NCI-H82 (cell line): ENCODE measurements at places on chromosomes 4 and X.

DNA sequence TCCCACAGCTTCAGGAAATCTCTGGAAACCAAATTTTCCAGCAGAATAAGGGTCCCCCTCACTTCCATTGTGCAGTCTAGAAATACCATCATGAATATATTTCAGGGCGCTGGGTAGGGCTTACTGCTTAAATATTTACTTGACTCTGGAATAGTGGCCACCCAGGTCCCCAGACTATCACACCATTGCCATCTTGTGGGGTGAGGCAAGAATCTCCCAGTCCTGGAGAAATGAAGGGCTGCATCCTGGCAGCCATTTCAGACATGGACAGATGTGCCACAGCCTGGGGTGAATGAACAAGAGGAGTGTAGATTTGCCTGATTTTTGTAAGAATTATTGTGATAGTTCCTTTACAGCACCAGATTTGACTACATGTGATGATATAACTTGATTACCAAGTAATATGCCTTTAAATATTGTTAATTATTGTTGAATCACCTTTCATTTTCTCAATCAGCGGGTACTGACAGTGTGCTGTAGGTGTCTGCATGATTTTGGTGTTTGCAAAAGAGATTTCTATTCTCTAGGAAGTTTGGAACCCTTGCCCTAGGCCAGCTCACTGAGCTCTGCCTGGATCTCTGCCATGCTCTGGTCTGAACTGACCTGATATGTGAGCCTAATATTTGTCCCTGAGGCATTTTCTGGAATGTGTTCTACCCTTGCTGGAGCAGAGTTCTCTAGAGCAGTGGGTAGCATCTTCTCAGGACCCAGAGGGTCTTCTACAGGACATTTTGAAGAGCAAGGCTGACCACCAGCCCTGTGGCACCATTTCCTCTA, 183.4 kb downstream of the KIT start:
- no peak for DNase-seq

DNA sequence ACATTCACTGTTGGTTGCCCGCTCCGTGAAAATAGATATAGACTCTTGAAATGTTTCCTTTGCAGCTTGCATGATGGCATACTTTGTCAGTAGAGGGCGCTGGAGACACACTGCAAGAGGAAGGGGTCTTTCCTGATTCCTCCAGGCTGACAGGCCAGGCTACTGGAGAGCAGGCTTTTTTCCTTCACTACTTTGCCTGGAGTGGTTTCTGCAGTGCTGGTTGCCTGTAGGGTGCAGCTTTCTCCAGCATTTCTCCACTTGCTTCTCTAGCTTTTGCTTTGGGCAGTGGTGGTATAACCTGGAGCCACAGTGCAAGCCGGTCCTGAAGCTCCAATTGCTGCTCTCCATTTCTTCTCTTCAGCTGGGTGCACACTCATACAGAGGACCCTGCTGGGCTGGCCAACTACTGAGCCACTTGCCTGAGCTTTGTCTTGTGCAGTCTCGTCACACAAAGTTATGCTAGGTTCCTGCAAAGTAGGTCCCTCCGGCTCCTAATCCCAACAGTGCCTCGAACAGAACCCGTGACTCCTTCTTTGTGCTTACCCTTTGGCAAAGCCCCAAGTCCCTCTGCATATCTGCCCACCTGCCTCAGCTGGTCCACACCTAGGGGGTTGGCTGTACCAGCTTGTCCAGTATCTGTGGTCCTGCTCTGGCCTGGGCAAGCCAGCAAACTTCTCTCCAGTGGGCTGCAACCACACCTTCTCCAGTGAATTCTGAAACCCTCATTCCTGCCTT, 46.3 kb downstream of the RASSF6 start:
- DNase-seq = peak; percentile 83

DNA sequence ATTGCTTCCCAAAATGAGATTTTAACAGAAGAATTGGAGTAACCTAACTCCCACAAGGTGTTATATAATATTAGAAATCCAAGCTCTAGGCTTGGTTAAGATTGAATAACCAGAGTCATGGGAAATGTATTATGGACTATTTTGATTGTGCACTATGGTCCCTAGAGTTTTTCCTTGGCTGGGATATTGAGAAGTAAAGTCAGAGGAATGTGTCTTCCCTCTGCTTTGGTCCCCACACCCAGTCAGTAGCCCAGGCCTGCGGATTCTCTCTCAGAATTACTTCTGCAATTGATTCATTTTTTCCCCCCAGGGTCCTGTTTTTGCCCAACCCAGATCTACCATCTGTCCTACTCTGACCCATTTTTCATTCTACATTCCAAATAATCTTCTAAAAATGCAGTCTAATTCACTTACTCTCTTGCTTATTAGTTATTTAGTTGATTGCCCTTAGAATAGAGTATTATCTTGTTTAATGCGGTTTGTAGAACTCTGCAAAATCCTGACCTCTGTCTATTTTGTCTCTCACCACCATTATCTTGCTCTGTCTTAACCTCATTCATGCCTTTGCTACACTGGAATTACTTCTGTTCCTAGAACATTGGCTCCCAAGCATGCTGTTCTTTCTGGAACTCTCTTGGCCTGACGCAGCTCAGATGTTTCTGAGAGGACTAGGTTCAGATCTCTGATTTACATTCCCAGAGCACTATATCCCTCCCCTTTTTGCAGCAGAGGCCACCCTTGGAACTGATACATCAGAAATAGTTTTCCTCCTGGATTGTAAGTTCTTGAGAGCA, 23.6 kb downstream of the GUCY1A1 start:
- DNase-seq = no peak

GRCh38 chrX:8897259-8897658, 96.1 kb upstream of the FAM9A start:
- DNase-seq = no peak

GRCh38 chr4:139042981-139043460, 27.4 kb downstream of the NOCT start:
- DNase-seq = peak; percentile 43

DNA sequence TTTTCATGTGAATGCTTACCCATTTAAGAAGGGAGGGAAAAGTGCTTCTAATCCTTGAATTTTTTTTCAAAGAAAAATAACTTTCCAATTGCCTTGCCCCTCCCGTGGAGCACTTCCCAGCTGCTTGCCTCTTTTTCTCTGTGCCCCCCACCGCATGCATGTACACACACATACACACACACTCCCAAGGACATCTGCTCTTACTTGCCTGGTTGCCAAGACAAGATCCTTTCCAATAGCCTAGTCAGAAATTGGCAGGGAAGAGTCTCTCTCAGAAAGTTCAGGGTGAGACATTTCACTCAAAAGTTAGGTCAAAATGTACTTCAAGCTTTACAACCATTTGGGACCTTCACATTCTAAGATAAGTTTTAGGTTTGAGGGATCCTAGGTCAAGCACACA, 10.9 kb downstream of the HHIP start:
- no peak for DNase-seq

GRCh38 chr4:1290165-1290977, 680 bp downstream of the MAEA start:
- DNase-seq = no peak

GRCh38 chrX:15789979-15790768, at the start of gene ZRSR2:
TSS of gene ZRSR2 (plus strand) at chrX:15790484. CDS start at chrX:15790496, 12 bp downstream.
- peak; percentile 87 for DNase-seq
